ENCODE measurements at places on chromosomes 11 and 22.

- no peaks in the 10 kb centered on the region for H3K36me3 ChIP-seq
- no peak overlapping the region for H3K4me3 ChIP-seq
- H3K27me3 ChIP-seq = no peaks in the 10 kb centered on the region
- peak; percentile 85 for DNase-seq
Observed at GRCh38 chr11:61899146-61899841, 7.9 kb upstream of the FADS3 start.

GRCh38 chr11:47510209-47510608 is 42.7 kb downstream of the CELF1 start:
- DNase-seq = no peak
- no peak overlapping the region for H3K4me3 ChIP-seq
- peak overlapping the region; percentile 89 for H3K27ac ChIP-seq
- H3K36me3 ChIP-seq = no peaks in the 10 kb centered on the region
- no peaks in the 10 kb centered on the region for H3K27me3 ChIP-seq

- peak; percentile 56 for DNase-seq
- H3K27ac ChIP-seq = peak overlapping the region; percentile 68
- H3K36me3 ChIP-seq = no peaks in the 10 kb centered on the region
- H3K4me1 ChIP-seq = peaks cover 26% of the 10 kb centered on the region
Observed at GRCh38 chr11:8814209-8814922, 96.6 kb upstream of the AKIP1 start.

DNA sequence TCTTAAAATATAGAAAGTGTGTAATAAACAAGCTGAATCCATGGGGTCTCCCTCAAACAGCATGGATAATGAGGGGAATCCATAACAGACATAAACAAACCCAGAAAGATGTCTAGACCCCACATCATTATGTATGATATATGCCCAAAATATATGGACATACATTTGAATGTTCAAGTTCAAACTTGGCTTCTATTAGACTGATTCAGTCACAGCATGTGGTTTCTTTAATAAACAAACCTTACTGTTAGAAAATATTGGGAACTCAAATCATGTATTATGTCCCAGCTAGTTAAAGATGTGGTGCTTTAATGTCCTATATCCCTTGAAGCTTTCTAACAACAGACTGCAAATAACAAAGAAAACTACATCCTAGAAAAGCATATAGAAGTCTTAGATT is 228.6 kb downstream of the SOX6 start:
- H3K36me3 ChIP-seq = no peaks in the 10 kb centered on the region
- DNase-seq = no peak
- no peak overlapping the region for H3K27ac ChIP-seq
- H3K27me3 ChIP-seq = no peaks in the 10 kb centered on the region

DNA sequence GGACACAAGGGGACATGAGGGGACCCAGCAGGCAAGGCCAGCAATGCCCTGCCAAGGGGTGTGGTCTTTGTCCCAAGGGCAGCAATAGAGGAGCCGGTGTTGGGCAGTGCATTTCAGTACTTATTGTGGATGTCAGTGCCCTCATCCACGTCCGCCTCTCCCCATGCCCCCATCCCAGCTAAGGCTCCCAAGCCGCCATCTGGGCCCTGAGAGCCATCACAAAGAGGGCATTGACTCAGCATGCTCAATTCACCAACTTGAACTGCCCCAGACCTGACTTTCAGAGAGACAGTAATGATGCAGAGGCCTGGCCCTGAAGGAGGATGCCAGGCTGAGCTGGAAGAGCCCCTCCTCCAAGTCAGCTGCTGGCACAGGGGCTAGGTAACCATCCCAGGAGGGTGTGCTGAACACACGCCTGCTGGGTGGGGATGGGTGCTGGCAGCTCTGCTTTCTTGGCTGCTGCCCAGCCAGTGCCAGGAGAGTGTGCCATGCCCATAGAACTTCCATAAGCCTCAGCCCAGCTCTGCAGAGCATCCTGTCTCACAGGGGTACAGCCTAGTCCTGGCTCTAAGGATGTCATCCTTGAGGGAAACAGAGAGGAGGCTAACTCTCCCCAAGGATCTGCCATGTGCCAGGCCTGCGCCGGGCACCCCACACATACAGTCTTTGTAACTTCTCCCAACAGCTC is 46.5 kb downstream of the PDE2A start:
- no peak overlapping the region for H3K27ac ChIP-seq
- no peak for DNase-seq
- H3K4me3 ChIP-seq = no peak overlapping the region

GRCh38 chr11:72144807-72145565 is 9.5 kb downstream of the FOLR3 start:
- DNase-seq = no peak
- H3K4me1 ChIP-seq = no peaks in the 10 kb centered on the region
- no peak overlapping the region for H3K27ac ChIP-seq
- no peaks in the 10 kb centered on the region for H3K27me3 ChIP-seq

GRCh38 chr11:114890038-114890437 is 211.7 kb downstream of the NXPE2 start:
- no peaks in the 10 kb centered on the region for H3K36me3 ChIP-seq
- no peak for DNase-seq
- no peak overlapping the region for H3K27ac ChIP-seq
- H3K4me1 ChIP-seq = peaks cover 6% of the 10 kb centered on the region

- H3K36me3 ChIP-seq = no peaks in the 10 kb centered on the region
- no peak for DNase-seq
- H3K27ac ChIP-seq = no peak overlapping the region
- no peaks in the 10 kb centered on the region for H3K4me1 ChIP-seq
- no peaks in the 10 kb centered on the region for H3K27me3 ChIP-seq
- H3K4me3 ChIP-seq = no peak overlapping the region
Observed at GRCh38 chr11:6547177-6547576, 50.1 kb downstream of the DNHD1 start.

DNA sequence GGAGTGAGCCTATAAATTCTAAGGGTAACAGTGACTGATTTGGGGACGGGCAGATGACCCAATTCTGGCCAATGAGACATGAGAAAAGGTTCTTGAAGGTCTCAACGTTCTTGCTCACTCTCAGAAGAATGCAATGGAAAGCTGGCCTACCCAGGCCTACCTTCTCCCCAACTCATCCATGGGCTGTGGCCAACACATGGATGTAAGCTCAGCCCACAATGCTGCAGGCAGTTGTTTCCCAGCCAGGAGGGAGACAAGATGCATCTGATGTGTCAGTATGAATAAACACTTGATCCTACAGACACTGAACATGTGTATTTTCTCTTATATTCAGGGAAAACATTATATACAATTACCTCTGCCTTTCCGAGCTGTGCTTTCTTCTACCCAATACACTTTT is 24.4 kb downstream of the PI4KA start:
- no peak overlapping the region for H3K4me3 ChIP-seq
- no peaks in the 10 kb centered on the region for H3K36me3 ChIP-seq
- H3K4me1 ChIP-seq = no peaks in the 10 kb centered on the region

DNA sequence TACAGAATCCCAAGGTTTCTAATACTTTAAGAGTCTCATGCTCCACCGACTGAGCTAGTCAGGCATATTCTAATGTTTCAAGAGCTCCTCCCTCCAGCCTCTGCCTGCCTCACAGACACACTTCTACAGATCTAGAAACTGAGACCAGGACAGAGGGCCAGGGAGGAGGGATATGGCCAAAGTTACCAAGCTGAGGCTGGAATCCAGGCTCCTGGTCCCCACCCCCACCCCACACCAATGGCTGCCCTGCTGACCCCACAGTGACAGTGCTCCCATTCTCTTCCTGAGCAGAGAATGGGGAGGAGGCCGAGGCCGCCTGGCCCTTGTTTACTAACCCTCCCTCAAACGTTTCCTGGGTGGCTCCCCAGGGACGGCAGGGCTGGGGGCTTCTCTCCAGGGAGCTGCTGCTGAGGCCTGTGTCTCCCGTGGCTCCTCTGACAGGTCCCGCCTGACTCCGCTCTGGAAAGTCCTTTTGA is 2.2 kb downstream of the PLEKHB1 start:
- peaks cover 9% of the 10 kb centered on the region for H3K4me1 ChIP-seq
- no peak overlapping the region for H3K4me3 ChIP-seq
- no peak overlapping the region for H3K27ac ChIP-seq
- peaks cover 6% of the 10 kb centered on the region for H3K27me3 ChIP-seq

- no peak overlapping the region for H3K4me3 ChIP-seq
- DNase-seq = peak; percentile 18
- H3K4me1 ChIP-seq = peaks cover 12% of the 10 kb centered on the region
- no peaks in the 10 kb centered on the region for H3K27me3 ChIP-seq
Observed at GRCh38 chr11:80632691-80633090, 1191.9 kb upstream of the TENM4 start.

GRCh38 chr11:2870460-2870859 is 15.1 kb downstream of the CDKN1C start:
- H3K36me3 ChIP-seq = no peaks in the 10 kb centered on the region
- DNase-seq = no peak
- no peak overlapping the region for H3K4me3 ChIP-seq
- peaks cover 38% of the 10 kb centered on the region for H3K27me3 ChIP-seq
- no peak overlapping the region for H3K27ac ChIP-seq

GRCh38 chr11:122690384-122690783 is 34.9 kb downstream of the UBASH3B start:
- H3K4me3 ChIP-seq = no peak overlapping the region
- no peaks in the 10 kb centered on the region for H3K27me3 ChIP-seq
- H3K36me3 ChIP-seq = no peaks in the 10 kb centered on the region
- DNase-seq = no peak
- H3K27ac ChIP-seq = no peak overlapping the region
- H3K4me1 ChIP-seq = peaks cover 17% of the 10 kb centered on the region

DNA sequence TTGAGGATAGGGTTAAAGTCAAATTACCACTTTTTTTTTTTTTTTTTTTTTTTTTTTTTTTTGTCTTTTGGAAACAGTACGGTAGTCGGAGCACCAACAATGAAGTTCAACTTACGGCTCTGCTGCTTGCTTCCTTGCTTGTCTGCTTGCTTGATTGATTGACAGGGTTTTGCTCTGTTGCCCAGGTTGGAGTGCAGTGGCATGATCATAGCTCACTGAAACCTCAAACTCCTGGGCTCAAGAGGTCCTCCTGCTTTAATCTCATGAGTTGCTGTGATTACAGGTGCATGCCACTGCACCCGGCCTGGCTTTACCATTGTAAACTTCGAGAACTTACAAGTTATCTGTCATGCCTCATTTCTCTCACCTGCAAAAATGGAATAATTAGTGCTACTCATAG is 5.8 kb downstream of the SGSM3 start:
- no peaks in the 10 kb centered on the region for H3K36me3 ChIP-seq
- no peak overlapping the region for H3K4me3 ChIP-seq
- H3K4me1 ChIP-seq = no peaks in the 10 kb centered on the region
